ENCODE measurements at places on chromosomes 3 and 15.

- no peak for DNase-seq
These were observed 6.6 kb downstream of the CSNK1G1 start for GRCh38 chr15:64349375-64349774.

DNA sequence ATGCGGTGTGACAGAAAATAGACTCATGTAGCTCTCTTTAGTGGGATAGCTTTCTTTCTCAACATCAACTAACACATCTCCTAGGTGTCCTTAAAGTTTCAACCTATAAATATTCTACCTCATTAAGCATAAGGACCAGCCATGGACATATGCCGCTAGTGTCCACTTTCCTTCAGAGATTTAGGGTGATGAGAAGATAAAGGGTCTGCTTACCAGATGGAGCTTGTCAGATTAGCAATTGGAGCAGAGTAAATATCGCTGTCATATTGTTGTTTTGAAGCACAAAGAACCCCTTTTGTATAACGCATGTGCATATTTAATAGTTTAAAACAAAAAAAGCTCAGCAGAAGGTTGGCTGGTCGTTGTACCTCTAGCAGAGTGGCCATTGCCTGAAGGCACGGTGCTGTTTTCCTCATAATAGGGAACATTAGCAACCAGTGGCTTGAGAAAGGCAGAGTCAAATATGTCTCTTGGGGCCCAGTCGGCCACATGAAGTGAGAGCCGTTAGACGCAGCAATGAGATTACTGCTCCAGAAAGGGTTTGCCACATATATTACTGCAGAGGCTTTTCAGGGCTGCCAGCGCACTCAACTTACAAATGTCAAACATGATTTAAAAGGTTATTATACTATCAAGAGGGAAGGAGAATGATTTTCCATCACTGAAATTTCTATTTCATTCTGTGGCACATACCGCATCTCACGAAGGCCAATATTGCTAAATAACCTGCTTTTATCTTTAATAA lies 264.2 kb downstream of the ROBO2 start:
- DNase-seq: no peak

DNA sequence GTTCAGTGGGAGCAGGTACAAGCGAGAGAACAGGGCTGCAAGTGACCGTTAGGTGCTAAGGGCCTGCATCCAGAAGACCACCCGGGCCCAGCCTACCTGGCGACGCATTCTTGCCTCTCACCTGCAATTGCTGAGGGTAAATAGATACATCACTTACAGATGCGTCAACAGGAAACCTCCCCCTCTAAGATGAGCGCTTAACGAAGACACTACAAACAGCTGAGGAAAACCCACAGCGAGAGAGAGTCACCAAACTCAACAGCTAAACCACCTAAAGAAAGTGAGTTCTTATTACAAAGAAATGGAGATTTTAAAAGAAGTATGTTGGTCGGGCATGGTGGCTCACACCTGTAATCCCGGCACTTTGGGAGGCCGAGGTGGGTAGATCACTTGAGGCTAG lies 157.9 kb downstream of the CHSY1 start:
- no peak for DNase-seq

GRCh38 chr3:48047841-48048464 lies 31.7 kb upstream of the MAP4 start:
- DNase-seq: no peak

GRCh38 chr15:80559320-80559693 lies 135.8 kb upstream of the ABHD17C start:
- no peak for DNase-seq

All from stimulated activated CD8-positive, alpha-beta memory T cell treated with anti-CD3 and anti-CD28 coated beads, Interleukin-7, amount 100 ng/mL, for 1 hour (primary cell).